ENCODE measurements at places on chromosomes 4 and X.

- DNase-seq, result no peak
Measured at GRCh38 chrX:56000174-56000573, 232.0 kb upstream of the KLF8 start.

DNA sequence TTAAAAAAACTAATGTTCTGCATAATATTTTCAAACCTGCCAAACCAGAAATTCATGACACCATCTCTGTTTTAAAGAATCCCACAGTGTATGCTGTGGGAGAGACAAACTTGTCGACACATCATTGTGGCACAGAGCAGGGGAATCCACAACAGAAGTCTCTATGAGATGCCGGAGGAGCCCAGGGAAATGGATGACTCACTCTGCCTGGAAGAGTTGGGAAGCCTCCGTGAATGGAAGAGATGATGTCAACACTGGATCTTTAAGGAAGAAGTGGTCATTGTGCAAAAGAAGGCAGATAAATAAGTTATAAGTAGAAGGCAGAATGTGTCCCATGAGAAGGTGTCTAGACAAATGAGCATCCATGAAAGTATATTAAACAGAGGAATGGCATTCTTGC lies 595.1 kb downstream of the RAB28 start:
- peak; percentile 32 for DNase-seq

DNA sequence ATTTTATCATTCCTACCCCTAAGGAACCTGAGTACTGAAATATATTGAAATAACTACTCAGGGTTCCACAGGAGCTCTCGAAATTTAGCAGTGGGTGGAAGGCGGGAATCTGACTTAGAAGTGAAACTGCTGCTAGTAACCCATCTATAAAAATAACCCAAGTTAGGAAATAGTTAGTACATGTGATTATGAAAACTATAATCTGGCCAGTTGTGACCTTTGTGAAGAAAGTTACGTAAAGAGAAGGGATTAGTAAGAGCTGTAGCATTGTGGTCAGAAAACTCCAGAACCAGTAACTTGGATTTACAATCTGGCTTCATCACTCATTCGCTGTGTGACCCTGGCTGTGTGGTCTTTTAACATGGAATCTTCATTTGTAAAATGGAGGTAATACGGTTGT lies 175.5 kb downstream of the RAPGEF2 start:
- no peak for DNase-seq

GRCh38 chr4:10746371-10747171 lies 62.0 kb upstream of the CLNK start:
- DNase-seq, result peak; percentile 66

DNA sequence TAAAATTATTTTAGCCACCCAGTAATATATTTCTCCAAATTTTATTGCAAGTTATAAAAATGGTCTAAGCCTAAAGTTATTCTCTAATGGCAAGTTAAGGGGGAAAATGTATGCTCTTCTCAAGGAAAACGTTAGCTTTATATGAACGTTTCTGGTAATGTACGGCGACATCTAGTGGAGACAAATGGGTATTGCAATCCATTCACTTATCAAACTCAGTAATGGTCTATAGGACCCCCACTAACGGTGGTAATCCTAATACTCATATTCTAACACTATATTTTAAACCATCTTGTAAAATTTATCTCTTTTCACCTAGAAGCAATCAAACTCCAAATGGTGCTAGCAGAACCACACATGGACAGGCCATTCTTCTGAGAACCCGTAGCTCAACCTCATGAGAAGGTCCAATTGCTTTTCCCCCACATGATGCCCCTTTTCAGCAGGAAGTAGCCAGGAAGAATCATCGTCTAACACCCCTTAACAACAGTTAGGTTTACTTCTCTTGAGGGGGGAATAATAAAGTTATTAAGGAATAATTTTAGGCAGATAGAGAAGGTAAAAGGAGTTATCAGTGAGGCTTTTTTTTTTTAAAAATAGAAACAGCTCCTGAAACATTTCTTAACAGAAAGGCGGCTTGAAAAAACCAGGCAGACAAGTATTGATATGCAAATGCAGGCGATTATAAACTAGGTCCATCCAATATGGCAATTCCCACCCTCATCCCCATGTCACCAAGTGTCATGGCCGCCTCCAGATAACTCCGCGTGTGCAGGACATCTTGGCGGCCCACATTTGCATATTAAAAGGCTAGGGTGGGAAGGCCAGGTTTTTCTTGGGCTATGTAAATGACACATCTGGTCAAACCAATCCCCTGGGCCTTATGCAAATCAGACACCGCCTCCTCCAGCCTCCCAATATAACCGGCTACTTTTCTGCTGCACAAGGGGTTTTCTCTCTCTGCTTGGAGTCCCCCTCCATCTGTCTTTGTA lies 35.0 kb downstream of the NUDT11 start:
- DNase-seq, result peak; percentile 18

Measured in fibroblast of skin of back (primary cell).